ENCODE measurements at places on chromosomes 7 and 10.
A peak's percentile ranks its signal among the peaks of the same experiment; 100 is the strongest.

GRCh38 chr10:10498781-10499180 is 518.9 kb upstream of the CELF2 start:
- no peak for DNase-seq

DNA sequence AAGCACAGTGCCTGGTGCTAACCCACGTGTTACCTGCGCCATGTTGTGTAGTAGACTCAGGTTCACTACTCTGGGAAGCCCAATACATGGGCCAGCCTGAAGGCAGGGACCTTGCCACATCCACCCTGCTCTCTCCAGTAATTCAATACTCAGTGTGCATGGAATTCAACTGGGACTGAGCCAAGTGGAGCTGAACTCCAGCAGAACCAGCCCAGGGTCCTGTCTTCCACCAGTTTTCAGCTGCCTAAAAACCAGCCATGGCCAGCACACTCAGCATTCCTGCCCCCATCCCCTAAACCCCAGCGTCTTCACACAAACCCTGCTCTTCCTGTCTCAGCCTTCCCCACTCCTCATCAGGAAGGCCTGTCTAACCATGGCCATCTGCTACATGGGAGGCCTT is 15.4 kb downstream of the FGF8 start:
- DNase-seq: no peak

DNA sequence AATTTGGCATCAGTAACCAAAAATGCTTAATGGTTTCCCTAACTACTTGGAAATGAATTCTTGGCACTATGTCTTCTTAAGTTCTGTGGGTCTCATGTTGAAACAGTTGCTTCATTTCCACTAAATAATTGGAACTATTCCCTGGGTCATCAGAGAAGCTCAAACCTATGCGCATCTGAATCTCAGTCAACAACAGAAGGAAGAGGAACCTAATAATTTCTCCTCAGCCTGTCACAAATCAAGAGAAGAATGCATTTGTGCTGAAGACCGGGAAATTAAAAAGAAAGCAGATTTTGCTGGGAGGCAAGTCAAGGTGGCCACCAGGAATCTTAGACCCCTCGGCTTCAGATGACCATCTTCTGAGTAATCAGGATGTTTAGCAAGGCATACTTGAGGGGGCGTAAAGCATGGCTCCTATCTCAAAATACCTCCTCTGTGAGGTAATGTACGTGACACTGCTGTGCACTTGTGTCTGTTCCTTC is 41.4 kb downstream of the TOMM7 start:
- no peak for DNase-seq

DNA sequence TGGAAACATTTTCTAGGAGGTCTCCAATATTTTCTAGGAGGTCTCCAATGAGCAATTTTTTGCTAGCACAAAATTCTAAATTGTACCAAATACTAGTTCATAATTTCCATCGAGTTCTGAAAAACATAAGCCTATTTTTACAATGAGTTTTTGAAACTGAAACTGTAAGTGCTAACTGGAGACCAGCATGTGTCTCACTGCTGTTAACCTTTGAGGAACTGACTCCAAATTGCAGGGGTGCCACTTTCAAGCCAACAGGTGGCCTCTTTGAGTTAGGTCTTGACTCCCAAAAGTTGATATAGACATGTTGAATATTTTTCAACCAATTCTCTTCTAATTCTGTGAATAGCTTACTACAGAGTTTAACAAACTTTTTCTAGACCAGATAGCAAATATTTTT is 58.8 kb downstream of the CAV1 start:
- peak; percentile 29 for DNase-seq

DNA sequence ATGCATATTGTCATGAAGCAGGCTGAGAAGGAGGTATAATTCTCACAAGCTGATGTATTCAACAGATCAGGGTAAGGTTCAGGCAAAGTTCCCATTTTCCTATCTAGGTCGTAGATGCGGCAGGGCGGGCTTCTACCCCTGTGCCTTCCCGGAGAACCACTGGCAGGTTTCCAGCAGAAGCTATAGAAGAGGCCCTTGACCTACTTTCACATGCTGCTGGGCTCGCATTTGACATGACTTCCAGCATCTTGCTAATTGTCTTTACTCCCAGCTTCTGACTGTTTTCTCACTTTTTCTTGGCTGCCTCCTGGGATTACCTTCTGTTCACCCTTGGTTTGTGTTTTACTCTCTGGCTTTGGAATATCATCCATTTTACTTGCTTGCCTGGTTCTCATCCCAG is 32.6 kb upstream of the ORC5 start:
- no peak for DNase-seq

DNA sequence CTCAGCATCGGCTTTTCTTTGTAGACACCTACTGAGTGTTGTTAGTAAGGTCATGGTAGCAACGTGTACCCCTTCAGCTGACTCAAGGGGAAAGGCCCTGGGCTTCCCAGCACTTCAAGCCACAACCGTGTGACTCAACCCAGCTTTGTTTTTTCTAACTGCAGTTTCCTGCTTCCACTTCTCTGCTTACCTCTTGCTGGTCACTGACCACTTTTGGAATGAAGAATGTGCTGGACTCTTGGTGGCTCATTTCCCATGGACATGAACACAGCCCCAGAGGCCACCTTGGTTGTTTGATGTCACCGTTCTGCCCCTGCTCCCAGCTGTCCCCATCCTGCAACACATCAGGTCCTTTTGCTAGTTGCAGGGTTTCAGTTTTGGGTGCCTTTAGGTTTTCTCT is 69.5 kb upstream of the ZNF438 start:
- no peak for DNase-seq

DNA sequence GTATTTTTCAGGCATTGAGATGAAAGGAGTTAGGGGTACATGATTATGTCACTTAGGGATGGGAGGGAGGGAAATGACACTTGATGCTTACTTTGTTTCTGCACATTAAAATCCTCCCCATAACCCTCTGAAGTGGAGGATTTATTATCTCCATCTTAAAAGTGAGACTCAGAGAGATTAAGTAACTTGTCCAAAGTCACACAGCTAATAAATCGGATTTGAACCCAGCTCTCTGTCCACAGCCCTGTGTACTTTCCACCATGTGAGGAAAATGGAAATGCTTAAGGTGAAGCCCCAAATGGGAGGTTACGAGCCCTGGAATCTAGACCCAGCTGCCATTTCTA is 58.6 kb downstream of the HK1 start:
- no peak for DNase-seq

- no peak for DNase-seq
Observed at GRCh38 chr7:9698375-9698774, 1265.0 kb downstream of the NXPH1 start.

DNA sequence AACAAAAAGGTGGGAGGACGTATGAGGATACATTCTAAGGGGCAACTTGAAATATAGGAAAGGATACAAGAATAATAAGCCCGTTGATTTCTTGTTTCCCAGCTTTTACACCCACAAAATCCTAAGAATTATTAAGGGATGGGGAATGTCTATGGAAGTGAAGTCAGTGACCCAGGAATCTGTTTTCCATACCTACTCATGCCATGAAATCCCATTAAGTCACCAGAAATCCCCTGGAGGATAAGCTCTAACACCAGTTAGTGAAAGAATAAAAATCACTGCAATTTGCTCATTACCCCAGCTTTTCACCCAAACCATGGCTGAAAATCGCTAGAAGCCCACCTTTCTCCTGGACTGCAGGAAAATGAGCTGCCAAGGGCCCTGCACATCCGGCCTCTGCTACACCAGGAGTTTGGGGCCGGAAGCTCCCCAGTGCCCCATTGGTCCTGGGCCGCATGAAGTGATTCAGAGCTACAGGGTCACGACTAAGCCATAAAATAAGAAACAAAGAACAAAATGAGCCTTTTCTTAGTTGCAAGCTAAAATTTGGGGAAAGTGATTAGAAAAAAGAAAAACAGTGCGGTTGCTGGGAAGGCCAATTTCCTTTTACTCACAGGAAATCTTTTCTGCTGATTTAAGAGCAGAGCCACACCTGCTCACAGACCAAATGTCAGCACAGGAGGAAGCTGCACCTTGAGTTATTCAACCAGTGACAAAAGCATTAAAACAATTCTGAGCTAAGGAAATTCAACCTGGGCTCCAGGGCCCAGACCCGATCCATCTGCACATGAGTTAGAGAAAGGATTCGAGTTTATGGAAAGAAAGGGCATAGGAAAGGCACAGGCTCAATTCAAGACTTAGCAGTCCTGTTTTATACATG is 40.3 kb downstream of the HIPK2 start:
- no peak for DNase-seq

DNA sequence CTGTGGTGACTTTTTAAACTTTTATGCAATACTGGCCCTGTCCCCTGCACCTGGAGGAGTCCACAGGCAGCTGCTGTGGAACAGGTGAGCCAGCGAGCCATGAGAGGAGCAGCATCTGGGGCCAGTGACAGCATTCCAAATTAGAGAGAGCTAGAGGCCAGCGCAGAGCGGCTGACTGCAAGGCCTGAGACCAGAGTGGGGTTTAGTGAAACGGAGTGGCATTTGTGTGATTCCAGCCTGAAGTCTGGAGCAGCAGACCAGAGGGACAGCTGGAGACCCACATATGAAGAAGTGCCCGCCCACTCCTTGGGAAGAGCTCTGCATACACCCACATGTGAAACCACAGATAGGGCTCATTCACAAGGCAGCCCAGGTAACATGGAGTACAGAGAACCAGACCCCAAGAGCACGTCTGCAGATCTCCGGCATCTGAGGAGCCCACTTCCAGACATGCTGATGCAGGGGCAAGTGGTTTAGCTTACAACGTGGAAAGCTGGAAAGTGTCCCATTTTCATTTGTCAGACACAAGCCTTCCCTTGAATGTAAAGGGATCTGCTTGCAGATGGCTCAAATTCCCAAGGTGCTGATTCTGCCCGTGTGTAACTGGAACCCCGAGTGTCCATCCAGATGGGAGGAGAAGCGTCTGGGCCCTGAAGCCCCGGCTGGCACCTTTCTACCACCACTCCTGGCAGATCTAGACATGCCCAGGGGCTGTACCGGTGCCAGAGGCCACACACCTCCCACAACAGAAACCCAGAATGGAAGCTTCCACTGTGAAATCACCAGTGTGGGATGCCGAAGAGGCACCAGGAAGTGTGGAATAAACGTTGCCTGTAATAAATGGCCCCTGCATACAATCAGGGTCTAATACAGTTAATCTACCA is 256.0 kb upstream of the TCERG1L start:
- DNase-seq: no peak

DNA sequence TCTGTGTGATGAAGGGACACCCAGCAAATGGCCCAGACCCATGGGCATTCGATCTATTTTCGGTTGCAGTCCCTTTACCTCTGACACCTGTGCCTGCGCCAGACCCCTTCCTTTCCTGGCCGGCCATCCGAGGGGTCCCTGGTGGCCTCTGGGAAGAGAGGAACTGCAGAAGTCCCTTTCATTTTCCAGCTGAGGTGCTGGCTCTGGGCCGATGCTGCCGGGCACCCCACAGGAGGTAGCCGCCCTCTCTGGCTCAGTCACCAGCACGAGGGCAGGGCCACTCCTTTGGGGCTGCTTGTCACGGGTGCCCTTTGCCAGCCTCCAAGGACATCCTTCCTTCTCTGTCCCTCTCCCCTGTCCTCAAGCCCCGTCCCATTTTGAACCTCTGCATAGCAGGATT is 4.2 kb upstream of the ELN start:
- DNase-seq: no peak

DNA sequence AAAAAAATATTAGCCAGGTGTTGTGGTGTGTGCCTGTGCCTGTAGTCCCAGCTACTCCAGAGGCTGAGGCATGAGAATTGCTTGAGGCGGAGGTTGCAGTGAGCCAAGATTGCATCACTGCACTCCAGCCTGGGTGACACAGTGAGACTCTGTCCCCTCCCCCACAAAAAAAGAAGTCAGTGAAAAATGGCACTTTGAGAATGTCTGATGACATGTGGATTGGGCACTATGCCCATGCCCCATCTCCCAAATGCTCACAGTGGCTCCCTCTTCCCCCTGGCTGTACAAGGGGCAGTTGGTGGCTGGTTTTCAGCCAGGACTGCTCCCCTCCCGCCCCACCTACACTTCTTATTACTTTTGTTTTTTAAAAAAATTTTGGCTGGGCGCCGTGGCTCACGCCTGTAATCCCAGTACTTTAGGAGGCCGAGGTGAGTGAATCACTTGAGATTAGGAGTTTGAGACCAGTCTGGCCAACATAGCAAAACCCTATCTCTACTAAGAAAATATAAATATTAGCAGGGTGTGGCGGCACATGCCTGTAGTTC is 26.1 kb downstream of the IL15RA start:
- peak; percentile 63 for DNase-seq

DNA sequence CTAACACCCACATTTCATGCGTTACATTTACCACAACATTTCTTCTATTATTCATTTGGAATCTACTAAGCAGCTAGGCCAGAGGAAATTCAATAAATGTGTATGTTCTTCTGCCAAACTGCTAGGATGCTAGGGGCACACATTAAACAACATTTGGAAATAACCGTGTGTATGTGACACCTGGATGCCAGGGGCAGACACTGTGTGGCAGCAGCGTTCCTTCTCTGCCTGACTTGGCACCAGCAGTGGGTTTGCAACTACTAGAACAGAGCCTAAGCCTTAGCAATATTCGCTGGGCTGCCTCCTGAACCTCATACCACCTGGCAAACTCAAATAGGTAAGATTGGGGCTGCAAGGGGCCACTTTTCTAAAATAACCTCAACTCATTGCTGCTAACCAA is 182.1 kb downstream of the CHCHD3 start:
- DNase-seq: peak; percentile 11

- DNase-seq: no peak
Observed at GRCh38 chr7:130500463-130500862, 8.6 kb downstream of the MEST start.

DNA sequence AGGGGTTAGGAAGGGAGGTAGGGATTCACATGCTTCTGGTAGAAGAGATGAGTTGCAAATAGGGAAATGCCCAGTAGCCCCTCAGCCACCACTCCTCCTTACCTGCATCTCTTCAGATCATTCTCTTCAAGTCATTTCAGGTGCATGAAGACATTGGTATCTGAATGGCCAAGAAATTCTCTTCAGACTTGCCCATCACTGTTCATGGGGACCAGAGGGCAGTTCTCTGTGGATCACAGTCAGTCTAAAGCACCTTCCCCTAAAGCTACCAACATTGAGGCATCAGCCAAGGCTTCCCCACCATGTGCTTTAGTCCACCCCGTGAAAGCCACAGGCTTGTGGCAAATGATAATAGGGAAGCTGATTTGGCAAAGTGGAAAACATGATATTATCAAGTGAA is 319.4 kb upstream of the ZNF32 start:
- no peak for DNase-seq

All from hematopoietic multipotent progenitor cell treated with erythropoietin and hydrocortisone succinate and interleukin-3 and kit ligand, for 4 days (in vitro differentiated cells).